Stimulated activated CD8-positive, alpha-beta memory T cell treated with anti-CD3 and anti-CD28 coated beads, Interleukin-15, amount 100 ng/mL, for 4 hours (primary cell): ENCODE measurements at places on chromosomes 3 and 15.

DNA sequence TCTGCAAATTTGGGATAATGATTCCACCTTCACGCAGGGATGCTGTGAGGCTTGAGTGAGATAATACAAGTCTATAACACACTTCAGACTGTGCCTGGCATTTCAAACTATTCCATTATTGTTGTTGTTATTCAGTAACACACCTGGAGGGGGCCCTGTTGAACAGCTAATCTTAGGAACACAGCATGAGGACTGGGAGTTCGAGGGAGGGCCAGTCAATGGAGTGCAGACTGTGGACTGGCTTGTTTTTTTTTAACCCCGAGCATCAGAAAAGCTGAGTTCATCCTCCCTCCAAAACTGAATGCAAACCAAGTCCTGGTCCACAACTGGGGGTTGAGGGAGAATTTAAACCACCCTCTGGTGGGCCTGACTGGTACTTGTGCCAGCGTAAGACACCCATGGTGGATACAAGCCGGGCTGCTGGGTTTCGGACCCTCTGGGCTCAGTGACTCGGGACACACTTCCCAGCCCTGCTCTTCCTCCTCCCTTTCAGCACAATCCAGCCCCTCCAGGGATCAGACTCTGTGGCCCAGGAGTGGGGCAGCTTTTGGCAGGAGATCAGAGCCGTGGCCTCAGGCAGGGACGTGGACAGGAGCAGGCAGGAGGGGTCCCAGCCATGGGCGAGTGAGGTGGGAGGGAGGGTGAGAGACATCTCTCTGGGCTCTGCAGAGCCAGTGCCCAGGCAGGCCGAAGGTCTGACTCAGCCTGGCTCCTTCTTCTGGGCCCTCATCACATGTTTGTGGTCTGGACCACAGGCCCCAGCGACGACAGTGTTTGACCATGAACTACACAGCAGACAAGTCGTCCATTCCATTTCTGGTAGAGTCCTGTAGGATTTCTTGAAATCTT, 36.3 kb upstream of the MEX3B start:
- DNase-seq = no peak

DNA sequence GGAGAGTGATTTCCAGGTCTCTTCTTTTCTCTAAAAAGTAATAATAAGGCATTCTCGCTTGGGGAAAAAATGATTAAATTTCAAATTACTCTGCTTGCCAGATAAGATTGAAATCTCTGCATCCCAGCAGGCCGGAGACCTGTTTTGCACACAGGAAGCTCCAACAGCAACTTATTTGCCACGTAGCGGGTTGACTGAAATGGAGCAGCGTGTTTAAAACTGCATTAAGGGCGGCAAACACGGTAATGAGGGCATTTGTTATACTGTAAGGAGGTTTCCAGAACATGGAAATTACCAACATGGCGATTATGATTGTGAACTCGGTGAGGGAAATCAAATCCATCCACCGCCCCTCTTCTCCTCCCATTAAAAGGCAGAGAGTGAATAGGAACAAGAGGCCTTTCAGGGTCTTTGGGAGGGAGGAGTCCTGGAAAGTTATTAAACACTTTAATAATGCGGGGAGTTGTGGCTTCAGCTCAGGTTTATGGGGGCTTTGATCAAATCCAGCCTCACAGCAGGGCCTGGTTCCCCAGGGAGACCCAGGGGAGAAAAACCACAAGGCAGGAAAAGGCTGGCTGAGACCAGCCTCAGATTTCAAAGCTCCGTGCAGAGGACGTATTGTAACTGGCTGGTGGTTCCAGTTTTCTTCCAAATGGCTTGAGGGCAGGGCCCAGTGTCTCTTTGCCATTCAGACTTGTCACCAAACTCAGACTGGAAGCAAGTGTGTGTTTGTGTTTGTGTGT, 242.3 kb downstream of the TLE3 start:
- DNase-seq = no peak

DNA sequence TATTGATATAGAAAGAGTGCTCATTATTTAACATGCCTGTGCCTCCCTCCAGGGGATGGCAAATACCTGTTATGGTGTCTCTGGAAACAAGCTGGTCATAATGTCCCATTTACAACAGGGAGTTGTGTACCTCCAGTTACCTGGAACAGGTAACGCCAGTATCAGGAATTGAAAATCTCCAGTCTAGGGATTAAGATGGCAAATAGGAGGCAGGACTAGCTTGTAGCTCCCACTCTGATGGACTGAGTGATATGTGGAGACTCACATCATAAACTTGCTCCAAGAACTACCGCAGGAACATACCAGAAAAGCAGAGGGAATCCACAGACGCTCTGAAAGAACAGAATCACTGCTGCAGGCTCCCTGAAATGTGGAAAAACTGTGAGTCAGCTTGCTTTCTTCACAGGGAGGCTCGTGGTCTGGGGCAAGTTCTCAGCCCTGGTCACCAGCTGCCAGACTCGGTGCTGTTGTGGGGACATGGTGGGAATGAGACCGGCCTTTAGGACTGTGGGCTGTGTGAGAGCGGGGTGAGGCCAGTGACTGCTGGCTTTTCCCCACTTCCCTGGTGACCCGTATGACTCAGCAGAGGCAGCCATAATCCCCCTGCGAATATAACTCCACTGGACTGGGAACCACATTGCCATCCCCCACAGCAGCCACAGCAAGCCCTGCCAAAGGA, 97.4 kb downstream of the KCNAB1 start:
- no peak for DNase-seq

DNA sequence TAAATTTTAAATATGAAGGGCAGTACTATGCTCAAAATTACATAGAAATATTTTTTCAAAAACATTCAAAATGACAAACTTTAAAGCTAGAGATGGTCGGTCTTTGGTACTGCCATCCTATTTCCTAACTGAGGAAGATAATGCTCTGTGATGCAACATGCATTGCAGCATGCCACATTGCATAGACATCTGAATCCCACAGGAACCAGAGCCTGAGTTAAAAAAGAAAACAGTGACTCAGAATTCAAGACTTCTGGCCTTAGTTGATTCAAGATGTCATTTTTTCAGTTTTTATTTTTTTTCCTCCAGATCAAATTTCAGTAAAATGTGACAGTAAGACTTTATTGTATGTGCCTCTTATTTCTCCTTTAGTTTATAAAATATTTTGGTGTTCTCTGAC, 33.1 kb downstream of the TP63 start:
- no peak for DNase-seq

GRCh38 chr15:40927495-40927872, 1.7 kb upstream of the DLL4 start:
- no peak for DNase-seq

- DNase-seq = no peak
These were observed 14.1 kb upstream of the SLC35G2 start for GRCh38 chr3:136804813-136805212.

GRCh38 chr3:173553635-173554280, 156.2 kb downstream of the NLGN1 start:
- DNase-seq = no peak

- DNase-seq = no peak
These were observed 107.6 kb downstream of the PIK3CB start for GRCh38 chr3:138726946-138727730.

- DNase-seq = no peak
These were observed 310.5 kb upstream of the DNAJC19 start for GRCh38 chr3:181300033-181300432.

DNA sequence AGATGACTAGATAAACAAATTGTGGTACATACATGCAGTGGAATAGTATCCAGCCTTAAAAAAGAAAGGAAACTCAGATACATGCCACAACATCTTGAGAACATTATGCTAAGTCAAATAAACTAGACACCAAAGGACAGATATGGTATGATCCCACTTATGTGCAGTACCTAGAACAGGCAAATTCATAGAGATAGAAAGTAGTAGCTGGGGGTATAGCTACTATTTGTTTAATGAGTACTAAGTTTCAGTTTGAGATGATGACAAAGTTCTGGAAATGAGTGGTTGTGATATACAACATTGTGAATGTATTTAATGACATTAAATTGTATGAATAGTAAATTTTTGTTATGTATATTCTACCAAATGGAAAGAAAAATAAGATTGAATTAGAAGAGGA, 477.2 kb upstream of the CFAP20DC start:
- no peak for DNase-seq

DNA sequence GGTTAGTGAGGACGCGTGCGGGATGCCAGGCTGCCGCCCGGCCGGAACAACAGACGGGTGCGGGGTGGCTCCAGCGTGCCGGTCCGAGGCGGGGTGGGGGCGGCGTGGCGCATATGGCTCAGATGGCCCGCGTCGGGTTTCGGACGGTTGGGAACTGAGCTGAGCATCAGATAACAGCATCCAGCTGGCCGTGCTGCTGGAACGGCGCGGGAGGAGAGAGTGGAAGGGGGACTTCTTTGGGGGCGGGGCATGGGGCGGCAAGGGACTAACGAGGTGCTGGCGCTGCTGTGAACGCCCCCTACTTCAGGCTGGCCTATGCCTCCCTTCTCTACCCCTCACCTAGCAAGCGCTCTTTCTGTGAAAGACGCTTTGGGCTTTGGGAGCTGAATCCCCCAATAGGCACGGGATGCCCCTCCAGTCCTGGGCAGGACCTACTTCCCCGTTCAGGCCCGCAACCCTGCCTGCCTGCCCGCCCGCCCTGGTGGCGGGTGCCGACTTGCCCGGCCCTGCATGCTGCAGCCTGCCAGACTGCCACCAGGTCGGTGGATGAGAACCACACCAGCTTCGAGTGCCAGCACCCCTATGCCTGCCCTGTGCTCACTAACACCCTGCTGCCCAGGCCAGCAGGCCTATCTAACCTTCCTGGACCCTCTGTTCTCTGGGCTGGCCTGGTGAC, 542 bp downstream of the INKA1 start:
- no peak for DNase-seq

DNA sequence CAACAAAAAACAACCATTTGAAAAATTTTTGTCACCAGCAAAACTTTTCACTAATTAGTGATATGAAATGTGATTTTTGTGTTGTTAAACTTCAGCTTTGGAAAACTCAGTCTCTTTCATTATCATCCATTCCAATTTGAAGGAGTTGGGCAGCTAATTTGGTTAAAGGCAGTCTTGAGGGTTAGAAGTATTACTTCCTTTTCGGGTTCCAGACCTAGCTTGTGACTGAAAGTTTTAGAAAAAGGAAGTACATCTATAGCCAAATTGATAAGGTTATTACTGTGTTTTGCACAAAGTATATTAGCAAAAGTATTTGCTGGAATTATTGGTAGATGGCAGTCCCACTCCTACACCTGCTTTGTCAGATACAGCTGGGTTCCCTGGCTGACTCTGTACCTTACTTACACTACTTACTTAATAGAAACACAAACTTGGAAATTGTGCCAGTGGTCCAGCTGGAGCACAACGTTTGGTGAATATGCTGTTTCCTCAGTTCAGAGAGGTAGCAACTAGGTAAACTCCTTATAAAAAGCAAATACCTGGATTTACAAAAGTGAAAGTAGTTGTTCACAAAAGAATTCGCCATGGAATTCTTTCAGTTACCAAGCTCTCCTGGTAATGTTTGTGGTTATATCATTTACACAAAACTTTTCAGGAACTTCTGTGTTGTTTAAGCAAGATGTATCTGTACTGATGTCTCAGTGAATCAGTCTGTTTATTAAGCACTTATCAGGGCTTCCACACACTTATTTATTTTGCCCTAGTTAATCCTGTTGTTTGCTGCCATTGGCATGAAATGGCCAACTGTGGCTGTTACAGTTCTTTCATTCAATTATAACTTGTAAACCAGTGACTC, 31.6 kb downstream of the TIPARP start:
- no peak for DNase-seq

DNA sequence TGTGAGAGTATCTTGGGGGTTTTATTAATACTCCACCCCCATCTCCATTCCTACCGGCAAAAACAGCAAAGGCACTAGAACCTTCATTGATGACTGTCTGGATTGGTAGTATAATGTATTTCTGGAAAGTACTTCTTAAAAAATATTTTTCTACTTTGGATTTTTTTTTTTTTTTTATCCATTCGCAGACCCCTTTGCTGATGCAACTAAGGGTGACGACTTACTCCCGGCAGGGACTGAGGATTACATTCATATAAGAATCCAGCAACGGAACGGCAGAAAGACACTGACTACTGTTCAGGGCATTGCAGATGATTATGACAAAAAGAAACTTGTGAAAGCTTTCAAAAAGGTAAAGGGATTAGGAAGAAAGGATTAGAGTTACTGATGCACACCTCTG, 1.2 kb downstream of the EIF1B start:
- no peak for DNase-seq

- DNase-seq = no peak
These were observed 212.5 kb downstream of the CADPS start for GRCh38 chr3:62662677-62663076.

GRCh38 chr3:195800240-195800639, 11.5 kb downstream of the MUC4 start:
- DNase-seq = no peak

- DNase-seq = no peak
These were observed 26.1 kb downstream of the GBE1 start for GRCh38 chr3:81735334-81735733.

GRCh38 chr15:63439536-63440264, 58.1 kb upstream of the CA12 start:
- DNase-seq = no peak

DNA sequence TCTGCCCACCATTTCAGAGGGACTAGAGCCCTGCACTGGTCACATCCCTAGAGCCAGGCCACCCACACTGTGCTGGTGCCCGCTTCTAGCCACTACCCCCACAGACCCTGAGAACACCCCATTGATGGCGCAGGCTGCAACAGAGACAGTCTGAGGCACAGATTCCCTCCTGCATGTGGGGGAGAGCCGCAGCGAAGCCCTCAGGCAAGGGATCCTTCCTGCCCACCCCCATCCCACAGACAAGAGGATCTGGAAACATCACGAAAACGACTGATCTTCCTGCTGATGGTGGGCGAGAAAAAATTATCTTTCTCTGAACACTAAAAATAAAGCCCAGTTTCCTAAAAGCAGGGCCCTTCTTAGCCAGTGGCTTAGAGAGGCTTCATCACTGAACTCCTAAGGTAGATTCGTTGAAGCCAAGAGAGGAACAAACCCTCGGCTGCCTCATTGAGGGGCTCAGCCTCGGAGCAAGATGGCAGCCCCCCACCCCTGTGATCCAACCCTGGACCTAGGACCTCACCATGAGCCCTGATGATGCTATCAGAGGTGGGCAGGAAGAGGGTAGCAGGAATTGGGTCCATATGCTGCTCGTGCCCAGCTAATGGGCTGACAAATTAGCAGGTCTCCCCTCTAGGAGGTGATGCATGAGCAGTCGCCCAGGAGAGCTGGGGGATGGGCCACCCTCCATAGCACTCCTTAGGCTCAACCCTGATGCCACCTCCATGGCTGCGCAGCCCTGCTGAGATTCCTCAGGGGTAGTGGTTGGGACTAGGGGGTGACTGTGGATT, 54.5 kb downstream of the CACNA2D2 start:
- DNase-seq = no peak

- DNase-seq = no peak
These were observed 90.2 kb downstream of the RFTN1 start for GRCh38 chr3:16423298-16423697.

DNA sequence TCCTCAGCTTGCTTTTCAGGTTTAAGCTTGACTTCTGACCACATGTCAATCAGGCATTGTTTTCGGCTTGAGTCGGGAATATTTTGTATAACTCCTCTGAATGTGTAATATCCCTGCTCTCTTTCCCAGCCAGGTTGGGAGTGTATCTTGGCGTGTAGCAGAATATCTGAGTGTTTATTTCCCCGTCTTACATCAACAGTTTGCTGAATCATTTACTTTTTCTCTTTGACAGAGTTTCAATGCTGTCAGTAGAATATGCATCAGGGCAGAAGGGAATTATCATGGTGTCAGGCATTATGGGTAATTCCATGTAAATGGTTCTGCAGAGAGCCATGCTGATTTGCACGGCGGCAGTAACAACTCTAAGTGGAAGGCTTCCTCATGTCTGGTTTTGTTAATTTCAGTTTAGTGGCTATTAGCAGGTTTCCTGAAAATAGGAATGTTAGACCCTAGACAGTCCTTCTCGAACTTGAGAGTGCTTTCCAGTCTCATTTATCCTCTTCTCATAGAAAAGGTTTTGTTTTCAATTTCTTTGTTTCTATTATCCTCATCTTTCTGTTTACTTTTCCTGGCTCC, 566.3 kb downstream of the AGBL1 start:
- no peak for DNase-seq
